Activated CD4-positive, alpha-beta T cell treated with anti-CD3 and anti-CD28 coated beads for 4 hours (primary cell): ENCODE measurements at places on chromosomes 3 and 15.
A peak's percentile ranks its signal among the peaks of the same experiment; 100 is the strongest.

DNA sequence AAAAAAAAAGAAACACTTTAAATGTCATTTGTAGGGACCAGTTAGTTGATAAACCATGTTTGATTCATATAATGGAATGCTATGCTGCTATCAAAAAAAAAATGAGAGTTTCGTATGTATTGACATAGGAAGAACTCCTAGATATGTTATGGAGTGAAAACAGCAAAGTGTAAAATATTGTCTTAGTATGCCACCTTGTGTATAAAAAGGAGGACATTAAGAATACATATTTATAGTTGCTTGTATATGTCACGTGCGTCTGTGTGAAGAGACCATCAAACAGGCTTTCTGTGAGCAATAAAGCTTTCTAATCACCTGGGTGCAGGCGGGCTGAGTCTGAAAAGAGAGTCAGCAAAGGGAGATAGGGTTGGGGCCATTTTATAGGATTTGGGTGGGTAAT, 39.5 kb downstream of the KBTBD8 start:
- DNase-seq = no peak

DNA sequence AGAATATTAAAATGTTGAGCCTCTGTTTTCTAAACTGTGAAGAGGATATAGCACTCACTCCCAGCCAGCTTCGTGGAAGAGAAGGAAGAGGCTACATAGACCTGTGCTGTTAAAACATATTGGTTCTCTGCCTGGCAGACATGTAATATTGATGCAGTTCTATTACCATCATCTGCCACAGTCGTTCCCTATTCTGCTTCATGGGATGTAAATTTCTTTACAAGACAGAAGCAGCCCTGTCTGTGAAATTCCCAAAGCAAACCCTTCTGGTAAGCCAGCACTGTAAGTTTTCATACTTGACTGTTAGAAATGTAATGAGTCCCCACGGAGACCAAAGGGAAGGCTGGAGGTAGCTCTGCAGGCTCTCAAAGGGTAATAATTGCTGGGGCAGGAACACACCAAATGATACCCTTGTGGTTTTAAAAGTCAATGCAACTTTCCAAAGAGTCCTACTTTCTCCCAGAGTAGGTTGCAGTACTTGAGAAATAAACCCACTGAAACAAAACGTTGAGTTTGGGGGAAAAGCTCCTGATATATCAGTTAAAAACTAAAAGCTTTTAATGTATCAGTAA, 129.9 kb upstream of the HES1 start:
- no peak for DNase-seq

GRCh38 chr3:171673951-171674350, 136.3 kb downstream of the PLD1 start:
- no peak for DNase-seq

DNA sequence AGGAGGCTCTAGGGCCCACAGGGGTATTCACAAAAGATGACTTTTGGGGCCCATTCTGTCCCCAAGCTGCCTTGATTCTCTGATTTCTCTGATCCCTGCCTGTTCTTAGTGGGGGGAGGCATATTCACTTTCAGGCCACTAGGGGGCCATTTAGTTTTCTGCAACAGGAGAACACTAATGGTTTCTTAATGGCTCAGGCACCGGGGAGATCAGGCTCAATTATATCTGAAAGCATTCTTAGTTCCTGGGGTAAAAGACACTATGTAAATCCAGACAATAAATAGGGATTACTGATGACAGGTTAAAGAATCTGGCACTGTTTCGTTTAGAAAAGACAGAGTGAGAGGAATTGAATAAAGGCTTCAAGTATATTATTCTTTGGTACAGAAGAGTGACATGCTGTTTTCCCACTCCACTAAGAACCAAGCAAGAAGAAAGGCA, 2.5 kb upstream of the INAFM2 start:
- peak; percentile 48 for DNase-seq
